GM12891 (cell line): ENCODE measurements at places on chromosomes 3 and 15.
A peak's percentile ranks its signal among the peaks of the same experiment; 100 is the strongest.

GRCh38 chr15:59300618-59301139, 72.0 kb downstream of the MYO1E start:
- DNase-seq: no peak

- DNase-seq: no peak
Observed at GRCh38 chr3:69085833-69086722, 1.3 kb downstream of the ARL6IP5 start.

- DNase-seq: no peak
Observed at GRCh38 chr3:62134061-62134496, 239.3 kb downstream of the FEZF2 start.

GRCh38 chr3:147395899-147396711, 10.2 kb downstream of the ZIC4 start:
- DNase-seq: no peak

DNA sequence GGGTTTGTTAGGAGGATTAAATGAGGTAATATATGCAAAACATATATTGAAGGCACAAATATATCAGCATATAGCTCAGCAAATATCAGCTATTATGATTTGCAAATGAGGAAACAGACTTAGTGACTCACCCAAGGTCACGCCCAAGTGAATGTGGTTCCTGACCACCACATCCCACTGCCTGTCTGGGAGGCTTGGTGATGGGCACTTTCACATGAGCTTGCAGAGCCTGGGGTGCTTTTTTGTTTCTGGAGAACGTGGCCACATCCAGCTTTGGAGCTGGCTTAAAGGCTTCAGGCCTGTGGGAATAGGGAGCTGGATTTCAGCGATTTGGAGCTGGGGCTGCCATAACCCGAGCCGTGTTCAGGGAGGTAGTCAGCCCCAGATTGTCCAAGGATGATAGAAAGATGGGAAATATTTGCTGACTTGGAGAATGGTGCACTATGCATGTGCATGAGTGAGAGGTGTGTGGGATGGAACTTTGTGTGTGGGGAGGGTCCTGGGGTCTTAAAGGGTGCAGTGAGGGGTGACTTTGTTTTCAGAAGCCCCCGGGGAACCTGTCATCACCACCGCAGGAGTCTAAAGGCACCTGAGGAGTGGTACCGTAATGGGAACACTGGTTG, 12.0 kb upstream of the FGD5 start:
- no peak for DNase-seq

DNA sequence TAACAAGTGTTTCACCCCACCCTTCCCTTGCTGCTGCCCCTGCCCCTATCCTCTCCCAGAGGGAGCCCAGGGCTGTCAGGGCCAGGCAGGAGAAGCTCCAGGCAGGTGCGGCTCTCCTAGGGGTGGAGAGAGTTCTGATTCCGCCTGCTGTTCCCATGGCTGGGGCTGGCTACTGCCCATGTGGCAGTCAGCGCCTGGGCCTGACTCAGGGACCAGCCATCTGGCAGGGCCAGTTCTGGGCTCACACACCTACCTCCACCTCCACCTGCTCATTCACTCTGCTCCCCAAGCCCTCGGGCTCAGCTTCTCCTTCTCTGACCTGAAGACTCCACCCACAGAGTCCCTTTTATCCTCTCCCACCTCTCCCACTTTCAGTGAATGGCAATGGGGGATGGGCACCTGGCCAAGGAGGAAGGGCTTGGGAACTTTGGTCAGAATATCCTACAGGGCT, 23.4 kb downstream of the AMOTL2 start:
- no peak for DNase-seq

- no peak for DNase-seq
Observed at GRCh38 chr15:67101911-67102598, 36.7 kb downstream of the SMAD3 start.

GRCh38 chr3:62332835-62333244, 40.5 kb downstream of the FEZF2 start:
- DNase-seq: no peak

GRCh38 chr3:165159760-165160421, 36.3 kb downstream of the SLITRK3 start:
- DNase-seq: no peak

GRCh38 chr3:162421721-162422120, 925.1 kb downstream of the OTOL1 start:
- DNase-seq: no peak

DNA sequence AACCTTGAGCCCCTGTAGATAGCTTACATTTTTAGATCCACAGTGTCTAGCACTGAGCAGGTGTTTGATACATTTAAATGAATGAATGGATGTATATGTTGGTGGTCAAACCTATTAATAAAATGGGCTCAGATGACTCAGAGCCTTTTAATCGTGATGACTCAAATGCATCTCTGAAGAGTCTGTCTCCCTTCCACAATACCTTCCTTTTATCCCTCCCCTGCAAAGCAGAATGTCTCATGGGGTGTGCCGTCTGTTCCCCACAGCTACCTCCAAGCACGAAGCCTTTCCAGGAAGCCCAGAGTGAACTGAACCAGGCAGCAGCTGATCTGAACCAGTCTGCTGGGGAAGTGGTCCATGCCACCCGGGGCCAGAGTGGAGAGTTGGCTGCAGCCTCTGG, 303.5 kb upstream of the TPM1 start:
- DNase-seq: no peak

- no peak for DNase-seq
Observed at GRCh38 chr3:194731506-194732073, 45.9 kb downstream of the FAM43A start.

DNA sequence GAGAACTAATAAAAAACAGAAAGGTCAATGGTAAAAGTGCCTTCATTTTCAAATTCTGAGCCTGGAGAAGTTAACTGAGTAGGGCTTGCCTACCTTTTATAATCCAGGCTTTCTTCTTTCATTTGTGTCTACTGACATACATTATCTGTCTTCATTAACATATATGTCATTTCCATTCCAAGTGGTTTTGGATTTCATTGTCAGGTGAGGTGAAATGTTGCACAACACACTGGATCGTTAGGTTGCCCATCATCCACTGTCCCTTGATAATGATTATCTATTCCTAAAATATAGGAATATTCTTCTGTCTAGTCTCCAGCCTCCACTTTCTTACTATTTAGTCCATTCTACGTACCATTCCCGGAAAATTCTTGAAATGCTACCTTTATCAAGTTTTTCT, 55.0 kb upstream of the CP start:
- DNase-seq: no peak

- no peak for DNase-seq
Observed at GRCh38 chr3:78632925-78633553, 1134.8 kb downstream of the ROBO1 start.

DNA sequence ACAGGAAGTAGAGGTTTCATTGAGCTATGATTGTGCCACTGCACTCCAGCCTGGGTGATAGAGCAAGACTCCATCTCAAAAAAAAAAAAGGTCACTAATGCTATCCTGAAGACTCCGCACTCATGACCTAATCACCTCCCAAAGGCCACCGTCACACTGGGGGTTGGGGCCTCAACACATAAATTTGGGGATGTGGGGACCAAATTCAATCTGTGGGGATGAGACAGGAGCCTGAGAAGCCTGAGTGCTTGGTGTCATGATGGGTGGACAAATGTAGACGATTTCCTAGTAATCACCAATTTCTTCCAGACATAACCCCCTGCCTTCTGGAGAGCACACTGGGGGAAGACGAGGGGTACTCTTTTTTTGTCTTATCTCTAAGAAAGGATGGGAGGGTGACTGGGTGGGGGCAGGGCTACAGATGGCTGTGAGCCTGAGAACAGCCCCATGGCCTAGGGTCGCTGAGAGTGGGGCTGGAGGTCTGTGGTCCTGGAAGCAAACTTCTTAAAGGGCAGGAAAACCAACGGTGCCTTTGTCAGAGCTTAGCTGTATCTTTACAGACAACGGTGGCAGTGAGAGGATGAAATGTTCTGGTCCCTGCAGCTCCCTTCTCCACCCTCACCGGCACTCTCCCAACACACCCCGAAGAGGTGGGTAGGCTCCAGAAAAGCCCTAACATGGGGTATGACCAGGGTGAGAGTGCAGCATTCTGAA, 16.6 kb upstream of the KLF13 start:
- no peak for DNase-seq

- DNase-seq: no peak
Observed at GRCh38 chr3:35635407-35635806, 3.9 kb upstream of the ARPP21 start.

- no peak for DNase-seq
Observed at GRCh38 chr15:27956285-27956684, 142.8 kb downstream of the OCA2 start.

DNA sequence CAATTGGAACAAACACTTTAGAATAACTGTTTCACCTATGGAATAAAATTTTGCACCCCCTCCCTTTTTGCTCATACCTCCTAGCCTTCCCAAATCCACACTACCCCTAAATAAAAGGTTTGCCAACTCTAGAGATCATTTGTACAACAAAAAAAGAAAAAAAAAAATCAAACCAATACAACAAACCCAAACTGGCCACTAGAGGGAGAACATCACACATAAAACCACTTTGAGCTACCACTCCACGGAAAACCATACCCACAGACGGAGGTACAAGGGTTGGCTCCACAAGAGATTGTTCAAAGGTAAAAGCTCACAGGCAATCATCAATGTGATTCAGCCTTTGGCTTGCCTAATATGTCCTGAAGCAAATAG, 47.6 kb downstream of the SETMAR start:
- peak; percentile 32 for DNase-seq

GRCh38 chr15:52439470-52439869, 89.2 kb downstream of the MYO5A start:
- no peak for DNase-seq

GRCh38 chr3:52819936-52820335, 10.5 kb downstream of the ITIH4 start:
- no peak for DNase-seq

GRCh38 chr3:143384076-143384475, 264.5 kb downstream of the CHST2 start:
- no peak for DNase-seq

GRCh38 chr3:14765576-14766427, 53.0 kb upstream of the FGD5 start:
- no peak for DNase-seq

GRCh38 chr3:36864180-36865053, 80.4 kb downstream of the TRANK1 start:
- DNase-seq: no peak

GRCh38 chr3:152416808-152417580, 148.3 kb downstream of the MBNL1 start:
- no peak for DNase-seq

DNA sequence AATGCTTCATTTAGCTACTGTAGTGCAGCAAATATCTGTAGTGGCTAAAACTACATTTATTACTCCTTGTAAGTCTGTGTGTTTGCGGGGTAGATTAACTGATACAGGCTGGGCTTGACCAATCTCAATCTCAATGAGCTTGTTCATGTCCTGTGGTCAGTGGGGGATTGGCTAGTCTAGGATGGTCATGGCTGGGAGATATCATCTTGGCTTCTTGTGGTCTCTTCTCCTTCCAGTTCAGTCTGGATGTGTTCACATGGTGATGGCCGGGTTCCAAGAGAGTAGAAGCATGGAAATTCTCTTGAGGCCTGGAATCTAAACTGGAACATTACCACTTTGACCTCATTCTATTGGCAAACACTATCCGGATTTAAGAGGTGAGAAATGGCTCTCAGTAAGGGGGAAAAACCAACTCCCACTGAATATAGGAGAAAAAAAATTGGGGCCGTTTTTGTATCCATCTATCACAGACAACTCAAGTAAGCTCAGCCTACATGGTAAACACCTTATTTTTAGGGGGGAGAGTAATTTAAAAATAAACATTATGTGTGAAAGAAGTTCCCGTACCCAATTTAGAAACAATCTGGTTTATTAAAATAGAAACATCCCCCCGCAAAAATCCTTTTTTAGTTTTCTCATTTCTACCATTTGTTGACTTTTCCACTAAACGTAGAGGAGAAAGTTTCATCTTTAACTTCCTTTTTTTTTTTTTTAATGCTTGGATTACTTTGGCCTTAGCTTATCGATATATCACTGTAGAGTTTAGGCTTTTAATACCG, 284.9 kb upstream of the TBC1D5 start:
- no peak for DNase-seq

GRCh38 chr15:43212299-43212698, 8.5 kb downstream of the EPB42 start:
- no peak for DNase-seq

DNA sequence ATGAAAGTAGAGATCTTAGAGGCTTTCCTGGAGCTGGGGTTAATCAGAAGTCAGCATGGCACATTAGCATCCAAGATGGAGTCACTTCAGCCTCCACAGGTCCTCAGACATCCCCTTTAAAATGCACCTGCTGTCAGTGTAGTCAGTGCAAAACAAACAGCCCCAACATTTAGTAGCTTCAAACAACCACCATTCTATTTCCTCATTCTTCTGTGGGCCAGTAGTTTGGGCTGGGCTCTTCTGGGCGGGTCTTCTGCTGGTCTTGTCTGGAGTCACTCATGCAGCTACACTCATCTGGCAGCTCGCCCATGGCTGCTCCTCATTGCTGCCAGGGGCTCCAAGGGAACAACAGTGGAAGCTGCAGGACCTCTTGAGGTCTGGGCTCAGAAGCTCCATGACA, 99.9 kb downstream of the TLE3 start:
- DNase-seq: no peak

DNA sequence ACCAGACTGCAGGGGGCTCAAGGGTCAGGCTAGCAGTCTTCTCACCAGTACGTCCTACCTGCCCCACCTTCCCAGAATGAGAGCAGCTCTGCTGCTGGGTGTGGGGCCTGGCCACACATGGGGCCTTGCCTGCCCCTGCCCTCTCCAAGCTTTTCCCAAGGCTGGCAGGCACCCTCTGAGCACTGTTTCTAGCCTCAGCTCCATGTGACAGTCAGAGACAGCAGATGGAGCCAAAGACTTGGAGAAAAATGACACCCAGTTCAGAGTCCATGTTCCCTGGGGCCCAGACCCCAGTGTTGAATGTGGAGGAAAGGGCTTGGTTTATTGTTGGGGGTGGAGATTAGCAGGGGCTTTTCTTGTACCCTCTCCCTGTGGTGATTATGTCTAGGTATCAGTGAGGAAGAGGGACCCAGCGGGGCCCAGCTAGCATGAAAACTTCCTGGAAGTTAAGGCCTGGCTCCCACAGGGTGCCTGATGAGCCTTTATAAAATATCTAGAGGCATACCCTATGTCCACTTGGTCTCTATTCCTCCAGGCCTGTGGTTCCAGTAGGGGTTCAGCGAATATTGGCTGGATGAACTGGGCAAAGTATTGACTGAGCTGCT, 153.8 kb downstream of the EEFSEC start:
- DNase-seq: no peak

- no peak for DNase-seq
Observed at GRCh38 chr15:57820119-57820518, 113.6 kb downstream of the POLR2M start.

- no peak for DNase-seq
Observed at GRCh38 chr3:195537995-195538394, 5.1 kb downstream of the PPP1R2 start.

DNA sequence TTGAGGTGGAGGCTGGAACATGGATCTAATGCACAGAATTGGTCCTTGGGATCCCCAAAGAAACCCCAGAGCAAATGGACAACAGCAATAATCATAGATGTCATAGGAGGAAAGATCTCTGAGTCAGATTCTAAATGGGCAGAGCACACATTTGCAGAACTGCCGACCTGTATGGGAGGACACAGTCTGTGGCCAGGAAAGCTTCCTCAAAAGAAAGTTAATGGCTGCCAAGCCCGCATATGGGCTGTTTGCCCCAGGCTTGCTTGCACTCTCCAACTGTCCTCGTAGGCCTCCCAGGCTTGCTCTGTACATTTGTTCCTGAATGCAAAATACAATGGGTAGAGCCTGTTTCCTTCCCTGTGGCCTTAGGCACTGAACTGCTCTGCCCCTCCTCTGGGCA, 102.0 kb upstream of the PLXNA1 start:
- DNase-seq: no peak
